Placental epithelial cell (primary cell): ENCODE measurements at places on chromosomes 16 and 17. TPM values are rescaled to one million over a fixed set of nuclear protein-coding genes. Genes with fewer than 3 reads are reported as not detected.

ZNF668 gene
- 21.2 and 37.3 TPM in 2 replicates for total RNA-seq

CHRNE gene
- total RNA-seq: 0.87 and 1.6 TPM in 2 replicates

SCNN1B gene
- not detected in 2 replicates for total RNA-seq

STH gene
- not detected in 2 replicates for total RNA-seq

XAF1 gene
- total RNA-seq: 0.22 and 0.39 TPM in 2 replicates

CCL2 gene
- total RNA-seq: 0.22 TPM in 1 of 2 replicates, not detected in the other

TMEM100 gene
- not detected in 2 replicates for total RNA-seq

RNF43 gene
- 0.22 and 2.0 TPM in 2 replicates for total RNA-seq

ALOX15B gene
- total RNA-seq: 0.11 and 0.79 TPM in 2 replicates

ASIC2 gene
- total RNA-seq: not detected in 2 replicates

MYH2 gene
- not detected in 2 replicates for total RNA-seq

MPP2 gene
- 0.43 and 0.79 TPM in 2 replicates for total RNA-seq

MYOCD gene
- 3.5 and 5.1 TPM in 2 replicates for total RNA-seq

MRPL45 gene
- 35.6 and 43.6 TPM in 2 replicates for total RNA-seq

ERN2 gene
- 0.87 TPM in 1 of 2 replicates, not detected in the other for total RNA-seq

ABCC12 gene
- not detected in 2 replicates for total RNA-seq

MYH8 gene
- total RNA-seq: not detected in 2 replicates

FNDC8 gene
- total RNA-seq: not detected in 2 replicates

RAI1 gene
- 13.7 and 15.0 TPM in 2 replicates for total RNA-seq

MRM1 gene
- 3.1 and 3.8 TPM in 2 replicates for total RNA-seq

TSNAXIP1 gene
- total RNA-seq: 0.11 and 1.2 TPM in 2 replicates

RASD1 gene
- total RNA-seq: not detected in 2 replicates

MYADML2 gene
- not detected in 2 replicates for total RNA-seq

DNAH2 gene
- under 0.01 TPM in 1 of 2 replicates, not detected in the other for total RNA-seq

TBC1D10B gene
- 31.7 and 39.7 TPM in 2 replicates for total RNA-seq

UTS2R gene
- total RNA-seq: not detected in 2 replicates

TNFSF13 gene
- total RNA-seq: 1.4 and 1.6 TPM in 2 replicates

GAST gene
- not detected in 2 replicates for total RNA-seq

PYDC1 gene
- total RNA-seq: not detected in 2 replicates

ARL5C gene
- total RNA-seq: not detected in 2 replicates

NAGS gene
- total RNA-seq: 2.4 and 2.5 TPM in 2 replicates

FBXL16 gene
- 0.11 TPM in 1 of 2 replicates, not detected in the other for total RNA-seq

RETREG3 gene
- 79.7 and 106 TPM in 2 replicates for total RNA-seq

CHST5 gene
- not detected in 2 replicates for total RNA-seq

EPN3 gene
- 40.0 and 57.5 TPM in 2 replicates for total RNA-seq

KRT33A gene
- not detected in 2 replicates for total RNA-seq

CBX2 gene
- 1.6 and 3.0 TPM in 2 replicates for total RNA-seq

MPV17L gene
- total RNA-seq: not detected in 2 replicates

ANKS4B gene
- total RNA-seq: not detected in 2 replicates
